Cortex of kidney (tissue), 1 donor: ENCODE measurements at places on chromosomes 5 and 9.

DNA sequence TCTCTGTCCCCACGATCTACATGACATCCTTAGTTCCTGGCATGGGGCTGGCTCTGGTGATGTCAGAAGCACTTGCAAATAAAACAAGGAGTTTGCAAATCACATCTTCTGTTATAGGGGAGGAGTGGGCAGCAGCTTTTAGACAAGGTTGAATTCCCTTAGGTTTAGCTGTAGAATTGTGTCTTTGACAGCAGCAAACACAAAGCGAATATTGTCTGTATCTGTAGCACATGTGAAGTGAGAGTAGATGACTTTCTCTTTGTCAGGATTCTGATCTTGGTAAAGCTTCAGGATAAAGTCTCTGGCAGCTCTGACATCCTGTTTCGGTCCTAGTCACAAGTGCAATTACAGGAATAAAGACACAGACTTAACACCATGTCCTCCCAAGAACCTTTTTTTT, 224.3 kb downstream of the GNA14 start:
- no peak for DNase-seq

DNA sequence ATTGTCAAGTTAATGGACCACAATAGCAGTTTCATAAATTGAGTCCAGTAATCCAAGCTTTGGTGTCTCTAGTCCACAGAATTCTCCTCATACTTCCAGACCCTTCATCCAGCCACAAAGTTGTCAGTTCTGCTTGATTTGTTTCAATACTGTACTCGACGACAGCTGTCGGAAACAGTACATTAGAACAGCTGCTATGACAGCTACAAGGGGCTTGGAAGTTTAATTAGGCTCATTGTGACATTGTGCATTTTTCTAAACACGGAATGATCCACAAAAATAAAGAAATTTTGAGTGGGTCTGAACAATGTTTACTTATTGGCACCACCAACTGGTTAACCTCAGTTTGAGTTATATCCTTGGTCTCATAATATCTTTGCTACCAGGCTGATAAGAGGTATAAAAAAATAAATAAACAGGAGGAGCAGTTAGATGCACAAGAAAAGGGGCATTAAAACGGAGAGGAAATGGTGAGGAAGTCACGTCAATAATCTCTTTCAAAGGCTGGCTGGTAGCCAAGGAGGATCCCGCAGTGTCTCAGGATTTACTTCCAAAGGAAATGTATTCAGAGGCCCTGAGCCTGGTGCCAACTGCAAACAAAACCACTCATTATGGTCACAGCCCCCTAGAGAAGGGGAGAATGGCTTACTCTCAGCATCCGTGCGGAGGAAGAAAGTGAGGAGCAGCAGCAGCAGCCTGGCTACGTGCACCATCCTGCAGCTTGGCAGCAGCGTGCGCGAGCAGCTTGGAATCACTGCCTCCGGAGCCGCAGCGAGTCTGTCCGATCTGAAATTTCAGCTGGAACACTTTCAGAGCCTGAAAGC, 933.8 kb upstream of the DMAC1 start:
- no peak for DNase-seq

DNA sequence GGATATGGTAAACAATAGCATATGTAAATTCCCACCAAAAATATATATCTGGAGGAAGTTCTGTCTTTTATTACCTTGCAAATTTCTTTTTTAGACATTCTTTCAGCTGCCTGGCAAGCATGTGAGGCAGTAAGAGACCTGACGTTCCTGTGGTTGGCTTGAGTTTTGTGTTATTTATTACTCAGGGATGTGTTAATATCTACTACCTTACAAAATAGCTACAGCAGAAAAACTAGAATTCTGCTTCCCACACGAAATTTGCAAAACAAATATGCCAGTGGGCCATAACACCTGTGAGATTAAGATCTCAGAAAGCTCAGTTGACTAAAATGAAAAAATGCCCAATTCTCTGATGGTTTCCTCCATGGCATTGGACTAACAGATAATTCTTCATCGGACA, 274.2 kb downstream of the TMEM167A start:
- no peak for DNase-seq

- no peak for DNase-seq
These were observed 139.4 kb downstream of the EFNA5 start for GRCh38 chr5:107531308-107531707.

DNA sequence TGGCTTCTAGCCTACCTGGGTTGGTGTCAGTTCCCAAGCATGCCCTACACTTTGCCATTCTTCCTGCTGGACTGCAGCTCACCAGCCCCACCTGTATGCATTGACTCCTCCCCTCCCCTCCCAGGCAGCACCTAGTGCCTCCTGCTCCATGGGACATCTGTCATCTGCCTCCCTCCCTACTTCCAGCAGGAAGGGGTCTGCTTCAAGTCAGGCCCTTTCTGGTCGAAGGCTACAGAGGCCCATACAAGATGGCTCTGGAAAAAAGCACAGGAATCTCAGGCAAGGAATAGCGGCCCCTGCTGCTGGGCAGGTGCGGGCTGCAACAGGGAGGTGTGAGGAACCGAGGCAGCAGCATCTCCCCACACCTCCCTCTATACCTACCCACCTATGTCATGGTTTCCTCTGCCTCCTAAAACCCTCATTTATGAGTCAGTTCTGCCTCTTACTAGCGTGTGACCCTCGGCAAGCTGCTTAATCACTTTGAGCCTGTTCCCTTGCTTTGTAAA, 19.7 kb downstream of the WWC1 start:
- DNase-seq: no peak

DNA sequence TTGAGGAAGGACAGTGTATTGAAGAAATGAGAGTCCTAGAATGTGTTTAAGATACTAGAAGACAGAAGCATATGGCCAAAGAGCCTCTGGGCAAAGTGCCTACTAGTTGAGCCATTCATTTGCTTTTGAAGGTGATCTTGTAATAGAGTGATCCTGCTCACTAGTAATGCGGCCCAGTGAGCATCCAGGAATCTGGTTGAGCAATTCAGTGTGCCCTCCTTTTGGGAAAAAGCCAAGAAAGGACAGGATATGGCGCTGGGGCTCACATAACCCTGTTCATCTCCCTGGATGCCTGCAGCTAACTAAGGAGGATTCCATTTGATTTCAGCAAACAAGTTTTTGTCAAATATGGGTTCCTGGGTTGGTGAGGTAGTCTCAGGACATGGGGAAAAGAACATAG, 16.3 kb downstream of the ADAM19 start:
- no peak for DNase-seq
